ENCODE measurements at places on chromosomes 1 and 21. TPM values are rescaled to one million over a fixed set of nuclear protein-coding genes. Genes with fewer than 3 reads are reported as not detected.

DNA sequence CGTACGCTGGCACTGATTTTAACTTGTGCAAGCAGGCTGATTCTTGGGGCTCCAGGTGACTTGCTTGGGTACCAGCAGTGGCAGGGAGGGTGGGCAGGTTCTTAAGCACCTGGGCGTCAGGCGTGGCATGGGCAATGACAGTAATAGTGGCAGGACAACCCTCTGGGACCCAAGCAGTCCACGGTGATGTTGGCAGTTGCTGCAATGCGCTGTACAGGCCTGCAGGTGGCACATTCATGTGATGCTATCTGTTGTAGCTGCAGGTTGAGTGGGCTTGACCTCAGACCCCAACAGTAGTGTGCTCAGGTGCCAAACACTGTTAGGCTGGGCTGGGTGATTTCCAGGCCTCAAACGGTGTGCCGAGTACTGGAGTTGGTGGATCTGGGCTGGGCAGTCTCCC is 10.2 kb upstream of the OR10J4 start:
- no peaks in the 10 kb centered on the region for H3K27me3 ChIP-seq
- H3K4me1 ChIP-seq = no peaks in the 10 kb centered on the region
- no peaks in the 10 kb centered on the region for H3K36me3 ChIP-seq

GRCh38 chr1:224582041-224582440 is 34.1 kb upstream of the CNIH3 start:
- H3K27ac ChIP-seq = no peak overlapping the region
- no peak overlapping the region for H3K4me3 ChIP-seq
- no peaks in the 10 kb centered on the region for H3K4me1 ChIP-seq

Gene ARMH1
- total RNA-seq = 2.8 TPM

GRCh38 chr1:38018864-38019343 is 6.4 kb downstream of the UTP11 start:
- DNase-seq = no peak
- H3K27ac ChIP-seq = no peak overlapping the region
- H3K4me3 ChIP-seq = no peak overlapping the region
- peaks cover 35% of the 10 kb centered on the region for H3K36me3 ChIP-seq

DNA sequence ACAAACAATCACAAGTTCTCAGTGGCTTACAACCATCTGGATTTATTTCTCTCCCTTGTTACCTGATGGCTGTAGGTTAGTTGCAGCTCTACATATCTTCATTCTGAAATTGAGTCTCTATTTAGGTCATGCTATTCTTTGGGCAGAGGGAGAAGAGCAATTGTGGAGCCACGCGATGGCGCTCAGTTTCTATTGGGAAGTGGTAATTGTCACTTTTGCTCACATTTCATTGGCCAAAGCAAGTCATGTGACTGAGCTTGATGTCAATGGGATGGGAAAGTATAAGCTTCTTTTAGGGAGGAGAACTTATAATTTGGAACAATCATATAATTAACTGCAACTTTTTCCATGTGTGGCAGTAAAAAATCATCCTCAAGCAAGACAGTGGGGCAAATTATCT is 166.5 kb downstream of the LMO4 start:
- H3K4me3 ChIP-seq = no peak overlapping the region
- H3K36me3 ChIP-seq = no peaks in the 10 kb centered on the region
- no peaks in the 10 kb centered on the region for H3K4me1 ChIP-seq
- no peak overlapping the region for H3K27ac ChIP-seq

- no peak for DNase-seq
- no peak overlapping the region for H3K4me3 ChIP-seq
- H3K4me1 ChIP-seq = no peaks in the 10 kb centered on the region
Measured at GRCh38 chr1:35894183-35894582, 11.2 kb downstream of the AGO1 start.

Gene SV2A
- total RNA-seq = 2.9 TPM

GRCh38 chr1:74771913-74772515 is 39.1 kb downstream of the TYW3 start:
- H3K27me3 ChIP-seq = peaks cover 5% of the 10 kb centered on the region
- peak; percentile 33 for DNase-seq
- H3K27ac ChIP-seq = no peak overlapping the region

- H3K36me3 ChIP-seq = no peaks in the 10 kb centered on the region
- H3K27ac ChIP-seq = no peak overlapping the region
- H3K4me3 ChIP-seq = no peak overlapping the region
- H3K27me3 ChIP-seq = peaks cover 3% of the 10 kb centered on the region
- no peak for DNase-seq
Measured at GRCh38 chr1:182699393-182700350, 15.3 kb upstream of the RGS8 start.

DNA sequence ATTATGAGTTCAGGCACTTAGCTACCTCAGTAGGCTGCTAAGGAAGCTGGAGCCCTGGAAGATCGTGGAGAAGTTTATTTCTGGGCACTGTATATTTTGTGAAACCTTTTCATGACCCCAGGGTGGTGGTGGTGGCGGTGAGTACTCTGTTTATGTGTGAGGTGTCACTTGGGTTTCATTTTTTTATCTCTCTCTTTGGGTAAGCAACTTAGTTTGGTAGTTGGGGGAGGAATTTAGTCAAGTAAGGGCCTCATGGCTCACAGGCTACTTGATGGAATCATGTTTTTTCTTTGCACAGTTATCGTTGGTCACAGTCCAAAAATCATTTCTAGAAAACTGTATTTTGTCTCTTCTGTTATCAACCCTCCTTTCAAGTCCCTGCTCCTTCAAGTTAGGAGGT is 33.9 kb downstream of the C1orf141 start:
- peaks cover 6% of the 10 kb centered on the region for H3K27me3 ChIP-seq
- H3K36me3 ChIP-seq = no peaks in the 10 kb centered on the region
- DNase-seq = no peak
- H3K4me3 ChIP-seq = no peak overlapping the region

GRCh38 chr1:6072774-6073479 is 27.2 kb downstream of the KCNAB2 start:
- no peaks in the 10 kb centered on the region for H3K27me3 ChIP-seq
- no peaks in the 10 kb centered on the region for H3K4me1 ChIP-seq
- no peak overlapping the region for H3K27ac ChIP-seq
- H3K4me3 ChIP-seq = no peak overlapping the region
- H3K36me3 ChIP-seq = no peaks in the 10 kb centered on the region

- peaks cover 20% of the 10 kb centered on the region for H3K27me3 ChIP-seq
- 0 out of 2 replicates have a peak overlapping the region, but pooled peaks have one; percentile 23 for H3K27ac ChIP-seq
- no peak for DNase-seq
- peak overlapping the region; percentile 52 for H3K4me3 ChIP-seq
Measured at GRCh38 chr1:109466125-109466451, 258 bp upstream of the SYPL2 start.

GRCh38 chr1:161086457-161086856 is 2.9 kb downstream of the NECTIN4 start:
- H3K27me3 ChIP-seq = no peaks in the 10 kb centered on the region
- no peak overlapping the region for H3K4me3 ChIP-seq

DNA sequence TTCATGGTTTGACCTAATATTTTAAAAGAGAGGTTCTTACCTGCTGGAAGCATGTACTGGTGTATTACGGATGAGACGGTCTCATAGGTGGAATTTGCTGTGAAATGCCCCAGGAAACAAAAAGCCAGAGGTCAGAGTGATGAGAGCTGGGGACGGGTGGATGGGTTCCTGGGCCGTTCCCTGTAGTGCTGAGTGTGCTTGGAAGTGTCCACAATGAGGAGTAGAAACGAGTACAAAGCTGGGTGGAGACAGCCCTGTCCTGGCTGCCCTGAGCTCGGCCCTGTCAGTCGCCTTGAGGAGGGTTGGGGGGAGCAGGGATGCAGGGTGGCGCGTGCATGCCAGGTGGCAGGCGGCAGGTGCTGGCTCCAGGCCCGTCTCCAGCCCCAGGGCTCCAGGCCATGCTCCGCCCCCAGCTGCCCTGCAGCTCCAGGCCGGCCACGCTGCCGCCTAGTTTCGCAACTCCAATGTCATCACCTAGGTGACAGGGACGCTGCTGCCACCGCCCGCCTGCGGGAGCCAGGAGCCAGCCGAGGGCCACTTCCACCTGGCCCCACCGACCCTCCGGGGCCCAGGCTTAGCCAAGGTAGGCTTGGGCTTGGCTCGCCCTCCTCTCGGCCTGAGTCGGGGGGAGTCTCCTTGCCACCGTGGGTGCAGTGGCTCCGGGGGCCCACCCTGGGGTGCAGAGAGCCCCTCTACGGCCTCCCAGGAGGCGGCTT is 16.4 kb downstream of the TP73 start:
- no peaks in the 10 kb centered on the region for H3K36me3 ChIP-seq
- H3K27me3 ChIP-seq = no peaks in the 10 kb centered on the region
- peaks cover 27% of the 10 kb centered on the region for H3K4me1 ChIP-seq
- H3K27ac ChIP-seq = no peak overlapping the region

Gene GABRD
- 3.0 TPM for total RNA-seq

DNA sequence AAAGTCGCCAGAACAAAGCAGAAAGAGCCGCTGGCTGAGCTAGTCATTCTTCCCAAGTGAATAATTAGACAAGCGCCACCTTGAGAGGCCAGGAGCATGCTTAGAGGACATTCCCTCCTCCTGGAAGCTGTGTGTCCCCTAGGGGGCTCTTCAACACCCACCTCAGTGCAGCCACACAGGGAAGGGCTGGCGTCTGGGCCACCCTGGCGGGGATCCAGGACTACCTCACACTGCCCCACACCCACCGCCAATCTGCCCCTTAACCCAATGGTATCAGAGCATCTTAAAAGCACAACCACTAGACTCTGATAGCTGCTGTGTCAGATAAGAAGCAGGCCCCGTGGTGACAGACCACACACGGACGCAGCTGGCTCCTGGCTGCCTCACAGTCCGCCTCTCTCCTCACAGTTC is 24.9 kb downstream of the SETD4 start:
- H3K27me3 ChIP-seq = no peaks in the 10 kb centered on the region
- no peaks in the 10 kb centered on the region for H3K36me3 ChIP-seq
- no peaks in the 10 kb centered on the region for H3K4me1 ChIP-seq

DNA sequence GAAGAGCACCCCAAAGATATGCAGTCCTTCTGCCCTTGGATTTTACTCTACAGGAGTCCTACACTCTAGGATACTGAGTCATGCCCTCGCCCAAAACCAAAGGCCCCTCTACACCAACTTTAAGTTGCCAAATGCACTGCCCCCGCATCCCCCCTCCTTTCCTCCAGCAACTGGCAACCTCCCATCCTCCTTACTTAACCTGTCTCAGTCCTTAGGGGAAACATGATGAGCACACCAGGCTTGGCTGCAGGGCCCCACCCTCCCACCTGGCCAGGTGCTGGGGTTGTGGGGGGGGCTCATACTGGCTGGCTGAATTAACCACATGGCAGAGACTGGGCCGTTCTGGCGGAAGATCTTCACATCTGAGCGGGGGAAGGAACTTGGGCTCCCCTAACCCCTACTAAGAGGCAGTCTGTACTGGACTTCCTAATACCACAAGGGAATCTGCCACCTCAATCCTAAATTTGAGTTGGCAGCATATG is 1.2 kb downstream of the HDGF start:
- H3K4me3 ChIP-seq = peak overlapping the region; percentile 80
- H3K27me3 ChIP-seq = no peaks in the 10 kb centered on the region
- H3K27ac ChIP-seq = peak overlapping the region; percentile 100
- no peak for DNase-seq

- no peaks in the 10 kb centered on the region for H3K36me3 ChIP-seq
- H3K4me1 ChIP-seq = no peaks in the 10 kb centered on the region
- no peak overlapping the region for H3K27ac ChIP-seq
- DNase-seq = no peak
- H3K27me3 ChIP-seq = no peaks in the 10 kb centered on the region
Measured at GRCh38 chr1:59695252-59695651, 119.5 kb upstream of the HOOK1 start.

DNA sequence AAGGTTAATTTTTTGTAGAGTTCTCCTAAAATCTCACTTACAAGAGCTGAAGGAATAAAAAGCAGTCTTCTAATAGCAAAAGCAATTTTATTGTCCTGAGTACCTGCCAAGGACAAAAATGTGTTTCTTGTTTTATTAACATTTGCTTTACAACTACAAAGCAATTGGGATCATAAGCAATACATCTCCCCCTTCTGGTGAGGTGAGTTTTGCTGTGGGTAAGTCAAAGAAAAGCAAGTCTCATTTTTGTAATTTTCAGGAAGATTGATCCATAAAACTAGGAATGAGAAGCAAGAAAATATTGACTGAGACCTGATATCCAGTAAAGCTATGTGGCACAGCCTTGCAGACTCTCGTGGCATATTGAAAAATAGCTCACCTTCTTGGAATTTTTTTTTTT is 2162.7 kb downstream of the NCAM2 start:
- no peaks in the 10 kb centered on the region for H3K36me3 ChIP-seq
- H3K4me3 ChIP-seq = no peak overlapping the region
- DNase-seq = no peak
- H3K4me1 ChIP-seq = no peaks in the 10 kb centered on the region
- no peak overlapping the region for H3K27ac ChIP-seq

- H3K36me3 ChIP-seq = no peaks in the 10 kb centered on the region
- no peak for DNase-seq
- H3K4me3 ChIP-seq = no peak overlapping the region
- no peaks in the 10 kb centered on the region for H3K27me3 ChIP-seq
- no peak overlapping the region for H3K27ac ChIP-seq
- H3K4me1 ChIP-seq = peaks cover 29% of the 10 kb centered on the region
Measured at GRCh38 chr1:91862120-91862519, 23.8 kb downstream of the TGFBR3 start.

- no peaks in the 10 kb centered on the region for H3K4me1 ChIP-seq
- DNase-seq = no peak
- H3K27ac ChIP-seq = no peak overlapping the region
- no peaks in the 10 kb centered on the region for H3K27me3 ChIP-seq
- no peak overlapping the region for H3K4me3 ChIP-seq
Measured at GRCh38 chr1:95018602-95019369, 54.0 kb downstream of the ALG14 start.

Gene CENPF
- 156 TPM for total RNA-seq

DNA sequence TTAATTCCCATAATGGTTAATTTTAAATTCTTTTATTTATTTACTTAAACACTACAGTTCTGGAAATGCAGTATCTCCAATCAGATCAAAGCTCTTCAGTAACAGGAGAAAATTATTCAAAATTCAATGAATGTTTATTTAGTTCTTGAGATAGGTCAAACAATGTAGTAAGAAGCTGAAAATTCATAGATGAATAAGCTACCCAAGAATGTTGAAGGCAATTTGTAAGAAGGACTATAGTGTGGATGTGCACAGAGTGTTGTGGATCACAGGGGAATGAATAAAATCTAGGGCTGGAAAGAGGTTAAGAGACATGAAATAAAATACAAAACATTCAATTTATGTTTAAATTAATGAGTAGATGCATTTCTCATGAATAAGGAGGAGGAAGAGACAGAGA is 72.0 kb downstream of the OLFM3 start:
- H3K4me3 ChIP-seq = no peak overlapping the region
- no peak for DNase-seq
- no peaks in the 10 kb centered on the region for H3K27me3 ChIP-seq
- no peaks in the 10 kb centered on the region for H3K4me1 ChIP-seq

Gene LHX8
- not detected for total RNA-seq

- DNase-seq = no peak
- H3K4me3 ChIP-seq = no peak overlapping the region
- no peak overlapping the region for H3K27ac ChIP-seq
- peaks cover 8% of the 10 kb centered on the region for H3K4me1 ChIP-seq
- no peaks in the 10 kb centered on the region for H3K27me3 ChIP-seq
- H3K36me3 ChIP-seq = no peaks in the 10 kb centered on the region
Measured at GRCh38 chr1:31152181-31152795, 86.8 kb upstream of the PUM1 start.

Measured in Panc1 (cell line).